Esophagus squamous epithelium (tissue), 5 donors: ENCODE measurements at places on chromosomes 5 and 9. TPM values are rescaled to one million over a fixed set of nuclear protein-coding genes. Genes with fewer than 3 reads are reported as not detected.

- DNase-seq, result no peak
- no peak overlapping the region for H3K27ac ChIP-seq
- no peaks in the 10 kb centered on the region for H3K4me1 ChIP-seq
- no peaks in the 10 kb centered on the region for H3K36me3 ChIP-seq
Observed at GRCh38 chr5:66277981-66278380, 133.9 kb downstream of the SREK1 start.

GRCh38 chr5:158886086-158886485 is 213.6 kb downstream of the EBF1 start:
- no peak overlapping the region for H3K4me3 ChIP-seq
- H3K27me3 ChIP-seq, result peaks cover 37% of the 10 kb centered on the region
- H3K4me1 ChIP-seq, result peaks cover 7% of the 10 kb centered on the region
- no peak overlapping the region for H3K27ac ChIP-seq

DNA sequence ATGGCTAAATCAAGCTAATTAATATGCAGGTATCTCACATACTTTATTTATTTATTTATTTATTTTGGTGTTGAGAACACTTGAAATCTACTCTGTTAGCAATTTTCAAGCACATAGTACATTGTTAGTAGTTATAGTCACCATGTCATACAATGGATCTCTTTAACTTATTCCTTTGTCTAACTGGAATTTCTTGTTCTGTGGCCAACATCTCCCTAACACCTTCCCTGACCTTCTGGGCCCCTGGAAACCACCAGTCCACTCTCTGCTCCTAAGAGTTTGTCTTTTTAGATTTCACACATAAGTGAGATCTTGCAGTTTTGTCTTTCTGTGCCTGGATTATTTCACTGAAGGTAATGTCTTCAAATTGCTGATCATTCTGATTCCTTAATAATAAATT is 229.1 kb downstream of the SEMA5A start:
- no peaks in the 10 kb centered on the region for H3K4me1 ChIP-seq
- H3K36me3 ChIP-seq, result no peaks in the 10 kb centered on the region
- DNase-seq, result no peak
- H3K27ac ChIP-seq, result no peak overlapping the region
- no peaks in the 10 kb centered on the region for H3K27me3 ChIP-seq

DNA sequence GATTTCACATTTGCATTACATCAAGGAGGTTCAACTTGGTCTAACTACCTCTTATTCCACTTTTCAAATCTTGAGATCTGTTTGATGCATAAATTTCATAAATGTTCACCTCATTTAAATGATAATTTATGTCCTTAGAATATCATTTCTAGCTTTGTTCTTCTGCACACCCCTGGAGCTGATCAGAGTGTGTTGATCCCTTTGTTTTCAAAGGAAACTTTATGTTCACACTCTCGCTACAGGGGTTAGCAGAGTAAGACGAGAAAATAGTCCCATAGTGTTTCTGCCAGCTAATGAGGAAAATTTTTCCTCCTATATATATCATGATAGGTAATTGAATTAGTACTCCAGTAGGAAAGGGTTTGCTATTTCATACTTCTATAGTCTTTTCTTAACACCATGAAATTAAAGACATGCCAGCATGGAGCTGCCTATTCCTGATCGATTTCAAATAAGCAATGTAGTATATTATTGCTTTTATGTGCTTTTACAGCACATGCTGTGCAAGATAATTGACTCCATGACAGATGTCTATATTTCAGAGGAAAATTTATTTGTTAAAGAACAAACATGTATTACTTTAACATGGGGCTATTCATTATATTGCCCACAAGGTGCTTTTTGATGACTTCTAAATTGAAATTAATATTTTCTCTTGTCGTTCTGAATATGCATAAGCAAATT is 4.8 kb upstream of the PAM start:
- H3K36me3 ChIP-seq, result no peaks in the 10 kb centered on the region
- no peak for DNase-seq
- H3K4me3 ChIP-seq, result no peak overlapping the region
- H3K27ac ChIP-seq, result no peak overlapping the region

DNA sequence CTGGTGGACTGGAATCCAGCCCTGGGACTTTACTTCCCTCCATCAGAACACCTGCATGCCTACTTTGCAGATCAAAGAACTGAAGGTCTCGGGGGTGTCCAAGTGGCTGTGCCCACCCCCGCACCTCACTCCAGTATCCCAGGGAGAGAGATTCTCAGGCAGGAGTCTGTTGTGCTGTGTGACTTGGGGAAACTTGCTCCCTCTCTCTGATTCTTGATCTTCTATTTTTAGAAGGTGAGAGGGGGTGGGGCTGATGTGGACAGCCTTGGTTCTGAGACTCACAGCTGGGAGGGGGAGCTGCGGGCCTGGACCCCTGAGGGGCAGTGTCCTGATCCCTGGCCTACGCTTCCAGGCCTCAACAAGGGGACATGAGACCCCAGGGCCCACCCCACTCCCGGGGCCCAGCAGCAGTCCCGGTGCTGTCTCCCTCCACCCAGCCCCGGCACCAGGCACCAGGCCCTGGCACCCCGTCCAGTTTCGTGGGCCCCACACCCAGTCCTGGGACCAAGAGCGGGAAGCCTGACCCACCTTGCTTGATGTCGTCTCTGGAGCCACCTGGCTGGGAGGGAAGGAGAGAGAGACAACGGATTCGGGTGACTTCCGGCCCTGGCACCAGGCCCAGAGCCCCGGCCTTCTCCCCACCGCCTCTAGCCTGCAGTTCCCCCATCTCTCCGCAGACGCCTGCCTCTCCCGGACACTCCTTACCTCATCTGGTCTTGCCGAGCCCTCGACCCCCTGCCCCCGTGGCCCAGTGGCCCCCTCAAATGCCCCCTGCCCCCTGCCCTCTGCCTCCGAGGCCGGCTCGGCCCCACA is 74.0 kb upstream of the SPTLC1 start:
- no peak overlapping the region for H3K27ac ChIP-seq
- H3K27me3 ChIP-seq, result no peaks in the 10 kb centered on the region
- no peak for DNase-seq
- no peaks in the 10 kb centered on the region for H3K4me1 ChIP-seq
- no peak overlapping the region for H3K4me3 ChIP-seq

DNA sequence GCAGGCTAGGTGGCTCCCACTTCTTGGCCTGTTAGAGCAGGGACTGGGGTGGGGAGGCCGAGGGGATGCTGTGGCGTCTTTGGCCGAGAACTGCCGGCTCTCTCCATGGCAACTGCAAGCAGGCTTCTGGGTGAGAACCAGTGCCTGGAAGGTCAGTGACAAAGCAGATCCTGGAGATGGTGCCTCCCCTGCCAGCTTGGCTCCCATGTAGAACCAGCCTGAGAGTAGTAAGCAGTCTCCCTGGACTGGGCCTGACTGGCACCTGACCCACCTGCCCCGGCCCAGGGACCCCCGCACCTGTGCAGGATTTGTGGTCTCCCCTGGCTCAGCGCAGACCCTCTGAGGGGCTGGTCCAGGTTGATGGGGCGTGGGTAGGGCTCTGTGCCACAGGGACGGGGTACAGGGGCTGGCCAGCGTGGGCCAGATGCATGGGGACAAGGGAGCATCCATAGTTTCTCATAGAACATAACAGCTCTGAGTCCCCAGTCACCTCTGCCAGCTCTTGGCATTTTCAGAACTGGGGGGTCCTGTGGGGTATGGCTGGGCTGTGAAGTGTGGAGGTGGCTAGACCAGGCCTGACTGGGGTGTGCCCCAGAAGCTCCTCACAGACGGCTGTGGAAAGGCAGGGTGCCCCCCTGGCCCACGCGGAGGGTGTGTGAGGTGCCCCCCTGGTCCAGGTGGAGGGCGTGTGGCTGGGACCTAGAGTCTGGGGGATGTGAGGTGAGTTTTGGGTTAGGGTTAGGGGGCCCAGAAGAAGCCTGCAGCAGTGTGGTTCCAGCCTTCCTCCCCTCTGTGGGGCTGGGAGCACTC is 22.2 kb downstream of the CACNA1B start:
- H3K27ac ChIP-seq, result no peak overlapping the region
- H3K4me3 ChIP-seq, result no peak overlapping the region
- DNase-seq, result no peak

LECT2 gene
- total RNA-seq, result not detected

FGF1 gene
- 1.6 TPM for total RNA-seq

DND1 gene
- total RNA-seq, result 0.75 TPM

PLPPR1 gene
- not detected for total RNA-seq

PCDHA13 gene
- not detected for total RNA-seq

GPSM1 gene
- 8.2 TPM for total RNA-seq
